Mammary microvascular endothelial cell (primary cell): ENCODE measurements at places on chromosomes 2 and 18. TPM values are rescaled to one million over a fixed set of nuclear protein-coding genes. Genes with fewer than 3 reads are reported as not detected.

The CD8B2 gene
- total RNA-seq: not detected in 2 replicates

The ZRANB3 gene
- total RNA-seq: 4.9 and 8.3 TPM in 2 replicates

The ADRA2B gene
- total RNA-seq: not detected in 2 replicates

The SERPINB13 gene
- not detected in 2 replicates for total RNA-seq

The SANBR gene
- 7.8 and 11.1 TPM in 2 replicates for total RNA-seq

The MEP1B gene
- not detected in 2 replicates for total RNA-seq

The KIF5C gene
- total RNA-seq: 0.25 and 0.33 TPM in 2 replicates

The PNKD gene
- total RNA-seq: 40.0 and 53.2 TPM in 2 replicates

The FAM237A gene
- total RNA-seq: not detected in 2 replicates

The IHH gene
- not detected in 2 replicates for total RNA-seq

The AKAIN1 gene
- not detected in 2 replicates for total RNA-seq

The IL1A gene
- total RNA-seq: 4.9 and 5.5 TPM in 2 replicates

The WNT10A gene
- total RNA-seq: not detected in 2 replicates

The BOLL gene
- total RNA-seq: not detected in 2 replicates

The IL1R1 gene
- total RNA-seq: 8.6 and 8.9 TPM in 2 replicates

The ASPRV1 gene
- total RNA-seq: 0.10 and 0.20 TPM in 2 replicates

The CFAP53 gene
- total RNA-seq: 0.25 and 0.27 TPM in 2 replicates

The TCF7L1 gene
- total RNA-seq: 2.7 and 2.8 TPM in 2 replicates

The POU3F3 gene
- not detected in 2 replicates for total RNA-seq

The RBM44 gene
- total RNA-seq: 0.10 and 0.20 TPM in 2 replicates

The GLB1L gene
- total RNA-seq: 4.5 and 7.5 TPM in 2 replicates

The KCTD1 gene
- 9.7 and 10.8 TPM in 2 replicates for total RNA-seq

The SP140 gene
- under 0.01 and 0.20 TPM in 2 replicates for total RNA-seq

The ADGRF3 gene
- total RNA-seq: 0.05 and 0.20 TPM in 2 replicates

The OR6B2 gene
- not detected in 2 replicates for total RNA-seq

The MAP2 gene
- total RNA-seq: 27.9 and 29.4 TPM in 2 replicates

The RMC1 gene
- total RNA-seq: 21.3 and 22.1 TPM in 2 replicates

The STK36 gene
- total RNA-seq: 8.3 and 10.8 TPM in 2 replicates
